HuH-7 (cell line): ENCODE measurements at places on chromosomes 16 and 17.

GRCh38 chr17:51362811-51363585 lies 102.7 kb downstream of the UTP18 start:
- no peak for DNase-seq

DNA sequence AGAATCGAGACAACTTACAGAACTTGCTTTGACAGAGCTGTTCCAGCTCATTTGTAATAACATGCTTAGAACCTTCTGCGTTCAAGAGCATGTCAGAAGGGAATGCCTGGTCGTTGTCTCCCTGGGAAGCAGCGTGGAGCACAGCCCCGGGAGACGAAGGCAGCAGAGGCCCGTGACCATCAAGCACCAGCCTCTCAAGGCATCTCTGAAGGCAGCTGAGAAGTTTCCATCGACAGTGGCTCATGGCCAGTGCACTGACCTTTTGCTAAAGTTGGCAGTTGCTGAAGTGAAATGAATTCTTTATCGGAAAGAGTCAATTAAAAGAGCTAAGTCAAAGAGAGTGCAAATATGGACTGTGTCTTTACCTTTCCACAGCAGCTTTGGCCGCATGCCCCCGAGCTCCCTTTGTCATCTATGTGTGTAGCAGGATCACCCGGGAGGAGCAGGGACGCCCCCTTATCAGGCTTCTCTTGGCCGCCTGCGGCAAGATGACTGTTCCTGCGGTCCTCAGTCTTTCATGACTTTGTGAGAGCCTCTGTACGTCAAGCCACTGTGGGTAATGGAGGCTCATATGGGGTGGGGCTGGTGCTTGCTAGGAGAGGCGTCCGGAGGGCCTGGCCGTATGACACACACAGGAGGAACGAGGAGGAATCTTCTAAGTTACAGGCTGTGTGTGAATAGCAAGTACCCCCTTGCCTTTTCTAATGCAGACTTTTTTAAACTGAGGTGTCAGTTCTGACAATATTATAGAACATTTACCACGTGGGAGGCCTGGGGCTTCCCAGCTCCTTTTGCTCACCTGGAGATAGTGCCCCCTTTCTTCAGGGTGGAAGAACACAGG lies 54.2 kb downstream of the LDHD start:
- no peak for DNase-seq

GRCh38 chr17:10120749-10121148 lies 77.7 kb downstream of the GAS7 start:
- DNase-seq = no peak

- no peak for DNase-seq
Observed at GRCh38 chr17:57556320-57556719, 188.8 kb downstream of the CCDC182 start.

GRCh38 chr17:9705745-9706144 lies 60.4 kb downstream of the USP43 start:
- DNase-seq = no peak
